ENCODE measurements at places on chromosomes 3 and 15. TPM values are rescaled to one million over a fixed set of nuclear protein-coding genes. Genes with fewer than 3 reads are reported as not detected.
A peak's percentile ranks its signal among the peaks of the same experiment; 100 is the strongest.

GRCh38 chr15:50883903-50884302 lies 24.6 kb upstream of the AP4E1 start:
- no peaks in the 10 kb centered on the region for H3K36me3 ChIP-seq
- peak overlapping the region; percentile 64 for H3K27ac ChIP-seq
- peaks cover 68% of the 10 kb centered on the region for H3K4me1 ChIP-seq
- no peak overlapping the region for H3K4me3 ChIP-seq
- peak; percentile 54 for DNase-seq

DNA sequence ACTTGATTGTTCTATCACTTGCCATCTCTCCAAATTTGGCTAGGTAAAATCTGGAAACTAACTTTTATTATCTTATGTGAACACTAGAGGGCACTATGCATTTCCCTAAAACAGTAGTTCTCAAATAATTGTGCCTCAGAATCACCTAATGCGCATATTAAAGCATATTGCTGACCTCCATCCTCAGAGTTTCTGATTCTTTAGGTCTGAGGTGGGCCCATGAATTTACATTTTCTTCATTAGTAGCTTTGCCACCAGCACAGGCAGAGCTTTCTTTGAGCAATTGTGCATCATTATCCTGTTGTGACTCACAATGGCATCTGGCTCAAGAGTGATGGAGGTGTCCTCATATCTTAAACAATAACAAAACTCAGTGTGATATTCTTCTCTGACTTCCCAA lies 17.5 kb upstream of the BCHE start:
- no peaks in the 10 kb centered on the region for H3K36me3 ChIP-seq
- H3K27me3 ChIP-seq: no peaks in the 10 kb centered on the region
- H3K4me3 ChIP-seq: no peak overlapping the region
- H3K4me1 ChIP-seq: no peaks in the 10 kb centered on the region
- no peak overlapping the region for H3K27ac ChIP-seq

GRCh38 chr3:152622811-152623167 lies 212.1 kb upstream of the P2RY1 start:
- no peaks in the 10 kb centered on the region for H3K4me1 ChIP-seq
- no peak overlapping the region for H3K27ac ChIP-seq
- H3K36me3 ChIP-seq: no peaks in the 10 kb centered on the region
- no peak for DNase-seq
- H3K4me3 ChIP-seq: no peak overlapping the region

- no peak for DNase-seq
- no peak overlapping the region for H3K4me3 ChIP-seq
- no peaks in the 10 kb centered on the region for H3K36me3 ChIP-seq
- H3K27ac ChIP-seq: no peak overlapping the region
- H3K4me1 ChIP-seq: peaks cover 6% of the 10 kb centered on the region
- peaks cover 12% of the 10 kb centered on the region for H3K27me3 ChIP-seq
These were observed 17.4 kb upstream of the MINDY4B start for GRCh38 chr3:150922611-150923010.

GRCh38 chr3:38109580-38110313 lies 27.2 kb downstream of the ACAA1 start:
- DNase-seq: no peak
- no peaks in the 10 kb centered on the region for H3K4me1 ChIP-seq
- H3K27ac ChIP-seq: no peak overlapping the region
- no peaks in the 10 kb centered on the region for H3K27me3 ChIP-seq

GRCh38 chr3:143850877-143851276 lies 2.6 kb upstream of the SLC9A9 start:
- peaks cover 2% of the 10 kb centered on the region for H3K27me3 ChIP-seq
- no peak overlapping the region for H3K27ac ChIP-seq
- no peaks in the 10 kb centered on the region for H3K36me3 ChIP-seq
- no peak overlapping the region for H3K4me3 ChIP-seq

DNA sequence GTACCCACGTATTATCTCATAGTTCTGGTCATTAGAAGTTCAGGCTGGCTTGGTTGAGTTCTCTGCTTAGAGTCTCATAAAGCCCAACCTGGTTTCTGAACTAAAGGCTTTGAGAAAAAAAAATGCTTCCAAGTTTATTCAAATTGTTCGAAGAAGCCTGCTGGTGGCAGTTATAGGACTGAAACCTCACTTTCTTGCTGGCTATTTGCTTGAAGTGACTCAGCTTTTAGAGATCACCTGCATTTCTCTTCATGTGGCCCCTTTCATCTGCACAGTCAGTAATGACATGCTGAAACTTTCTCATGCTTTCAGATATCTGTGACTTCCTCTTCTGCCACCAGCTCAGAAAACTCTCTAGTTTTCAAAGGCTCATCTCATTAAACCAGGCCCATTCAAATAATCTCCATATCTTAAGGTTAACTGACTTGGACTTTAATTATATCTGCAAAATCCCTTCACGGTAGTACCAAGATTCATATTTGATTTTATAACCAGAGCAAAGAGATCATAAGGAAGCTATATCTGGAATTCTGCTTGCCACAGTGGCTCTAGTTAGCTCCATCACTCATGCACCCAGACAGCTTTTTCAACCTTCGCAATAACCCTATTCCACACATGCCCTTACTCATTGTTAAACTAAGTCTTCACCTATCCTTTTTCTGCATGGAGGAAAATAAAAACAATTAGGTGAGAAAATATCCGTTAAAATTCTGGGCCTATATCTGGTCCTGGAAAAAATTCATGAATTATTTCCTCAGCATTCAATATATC lies 433.8 kb upstream of the CBLB start:
- H3K27me3 ChIP-seq: no peaks in the 10 kb centered on the region
- H3K4me3 ChIP-seq: no peak overlapping the region
- peaks cover 1% of the 10 kb centered on the region for H3K36me3 ChIP-seq
- H3K4me1 ChIP-seq: peaks cover 41% of the 10 kb centered on the region
- H3K27ac ChIP-seq: peak overlapping the region; percentile 68

DNA sequence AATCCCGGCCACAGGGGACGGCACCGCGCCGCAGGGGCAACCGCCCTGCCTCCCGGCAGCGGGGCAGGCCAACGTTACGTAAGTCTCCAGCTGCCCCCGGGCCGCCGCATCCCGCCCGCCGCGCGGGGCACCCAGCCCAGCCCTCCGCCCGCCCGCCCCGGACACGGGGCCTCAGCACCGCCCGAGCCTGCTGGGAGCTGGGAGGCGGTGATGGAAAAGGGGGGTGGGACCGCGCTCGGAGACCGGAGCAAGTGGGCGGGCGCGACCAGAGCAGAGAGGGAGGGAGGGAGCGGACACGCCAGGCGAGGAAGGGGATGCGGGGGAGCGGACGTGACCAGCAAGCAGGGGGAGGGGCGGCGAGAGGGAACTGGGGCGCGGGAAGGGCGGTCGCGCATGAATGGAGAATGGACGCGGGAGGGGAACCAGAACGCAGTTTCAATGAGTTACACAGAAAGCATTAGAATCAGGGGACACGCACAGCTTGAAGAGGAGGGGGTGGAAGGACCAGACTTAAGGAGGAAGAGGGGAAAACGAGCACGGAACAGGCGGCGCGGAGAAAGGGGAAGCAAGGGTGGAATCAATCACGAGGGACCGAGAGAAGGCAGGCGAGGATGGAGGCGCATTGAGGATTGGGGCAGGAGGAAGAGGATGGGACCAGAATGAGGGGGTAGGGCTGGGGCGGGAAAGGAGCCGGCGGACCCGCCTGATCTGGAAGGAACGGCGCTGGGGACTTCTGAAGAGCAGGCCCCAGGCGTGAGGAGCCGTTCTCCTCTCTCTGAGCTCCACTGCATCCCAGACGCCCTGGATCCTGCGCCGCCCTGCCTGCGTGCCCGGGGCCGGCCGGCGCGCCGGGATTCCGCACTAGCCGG lies 559 bp downstream of the PKM start:
- H3K4me1 ChIP-seq: peaks cover 32% of the 10 kb centered on the region
- H3K36me3 ChIP-seq: peaks cover 45% of the 10 kb centered on the region
- H3K27me3 ChIP-seq: no peaks in the 10 kb centered on the region
- peak overlapping the region; percentile 100 for H3K27ac ChIP-seq

GRCh38 chr3:36823806-36824205 lies 59.5 kb upstream of the DCLK3 start:
- H3K36me3 ChIP-seq: peaks cover 4% of the 10 kb centered on the region
- DNase-seq: no peak
- no peak overlapping the region for H3K4me3 ChIP-seq
- H3K27ac ChIP-seq: no peak overlapping the region
- no peaks in the 10 kb centered on the region for H3K4me1 ChIP-seq
- H3K27me3 ChIP-seq: no peaks in the 10 kb centered on the region

DNA sequence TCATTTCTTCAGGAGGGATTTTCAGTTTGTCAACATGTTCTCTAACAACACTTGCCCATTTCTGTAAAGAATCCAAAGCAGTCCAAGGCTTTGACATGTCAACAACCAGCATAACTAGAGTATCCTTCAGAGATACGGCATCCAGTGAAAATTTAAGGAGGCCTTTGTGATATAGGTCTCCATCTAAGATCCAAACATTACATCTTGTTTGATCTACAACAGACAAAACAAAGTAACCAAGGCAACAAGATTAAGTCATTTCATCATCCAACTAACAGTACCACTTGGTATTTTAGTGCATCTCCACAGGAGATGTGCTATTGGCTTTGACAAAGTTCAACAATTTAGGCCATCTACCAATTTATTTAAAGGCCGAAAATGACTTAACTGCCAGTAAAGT lies 25.8 kb downstream of the DYNC1LI1 start:
- no peak for DNase-seq
- H3K4me3 ChIP-seq: no peak overlapping the region

DNA sequence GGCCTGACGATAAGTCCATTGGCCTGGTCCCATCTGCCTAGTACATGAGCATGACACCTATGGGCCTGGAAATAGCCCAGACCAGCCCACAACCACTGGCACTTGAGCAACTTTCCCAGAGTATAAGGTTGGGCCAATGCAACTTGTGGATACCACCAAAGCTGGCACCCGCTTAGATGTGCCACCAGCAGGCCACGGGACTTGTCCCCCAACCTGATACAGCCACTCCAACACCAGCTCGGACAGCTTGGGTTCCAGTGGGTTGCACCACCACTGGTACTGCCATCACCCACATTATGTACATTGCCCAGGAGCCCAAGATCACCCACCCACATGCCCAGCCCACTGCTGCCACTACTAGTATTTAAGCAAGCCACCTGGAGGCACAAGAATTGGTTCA lies 381.2 kb downstream of the GBE1 start:
- no peaks in the 10 kb centered on the region for H3K27me3 ChIP-seq
- H3K27ac ChIP-seq: no peak overlapping the region
- no peaks in the 10 kb centered on the region for H3K36me3 ChIP-seq
- no peak overlapping the region for H3K4me3 ChIP-seq

DNA sequence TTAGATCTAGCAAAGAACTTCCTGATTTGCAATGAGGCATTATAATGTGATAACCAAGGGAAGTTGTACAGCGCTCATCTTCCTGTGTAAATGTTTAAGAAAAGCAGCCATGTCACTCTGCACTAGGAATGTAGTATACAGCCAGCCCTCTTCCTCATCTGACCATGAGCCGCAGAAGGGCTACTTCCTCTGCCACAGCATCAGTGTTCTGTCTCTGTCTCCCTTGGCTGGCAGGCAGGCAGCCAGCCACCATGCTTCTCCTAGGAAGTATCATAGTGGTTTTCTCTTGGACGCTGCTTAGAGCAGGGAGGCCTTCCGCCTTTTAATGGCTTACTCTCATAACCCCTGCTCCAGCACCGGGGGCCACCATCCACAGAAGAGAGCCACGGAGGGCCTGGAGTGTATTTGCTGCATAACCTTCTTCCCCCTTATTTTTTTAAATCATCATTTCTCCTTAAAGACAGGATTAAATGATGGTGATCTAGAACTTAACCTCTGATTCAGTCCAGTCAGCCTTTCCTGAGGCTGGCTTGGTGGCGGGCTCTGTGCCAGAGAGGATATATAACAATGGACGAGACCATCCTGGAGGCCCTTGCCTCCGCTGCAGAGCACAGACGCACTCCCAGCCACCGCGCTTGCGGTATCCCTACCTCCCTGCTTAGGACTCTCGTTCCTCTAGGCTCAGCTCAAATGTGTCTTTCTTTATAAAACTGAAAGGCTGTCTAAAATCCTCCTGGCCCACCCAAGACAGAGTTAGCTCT lies 57.3 kb upstream of the PLXNA1 start:
- H3K27me3 ChIP-seq: no peaks in the 10 kb centered on the region
- H3K27ac ChIP-seq: no peak overlapping the region
- DNase-seq: no peak
- no peak overlapping the region for H3K4me3 ChIP-seq
- H3K4me1 ChIP-seq: no peaks in the 10 kb centered on the region

GRCh38 chr3:64716110-64716710 lies 28.4 kb upstream of the ADAMTS9 start:
- H3K4me1 ChIP-seq: no peaks in the 10 kb centered on the region
- no peak for DNase-seq
- H3K36me3 ChIP-seq: no peaks in the 10 kb centered on the region
- no peak overlapping the region for H3K4me3 ChIP-seq
- H3K27ac ChIP-seq: no peak overlapping the region
- H3K27me3 ChIP-seq: no peaks in the 10 kb centered on the region

DNA sequence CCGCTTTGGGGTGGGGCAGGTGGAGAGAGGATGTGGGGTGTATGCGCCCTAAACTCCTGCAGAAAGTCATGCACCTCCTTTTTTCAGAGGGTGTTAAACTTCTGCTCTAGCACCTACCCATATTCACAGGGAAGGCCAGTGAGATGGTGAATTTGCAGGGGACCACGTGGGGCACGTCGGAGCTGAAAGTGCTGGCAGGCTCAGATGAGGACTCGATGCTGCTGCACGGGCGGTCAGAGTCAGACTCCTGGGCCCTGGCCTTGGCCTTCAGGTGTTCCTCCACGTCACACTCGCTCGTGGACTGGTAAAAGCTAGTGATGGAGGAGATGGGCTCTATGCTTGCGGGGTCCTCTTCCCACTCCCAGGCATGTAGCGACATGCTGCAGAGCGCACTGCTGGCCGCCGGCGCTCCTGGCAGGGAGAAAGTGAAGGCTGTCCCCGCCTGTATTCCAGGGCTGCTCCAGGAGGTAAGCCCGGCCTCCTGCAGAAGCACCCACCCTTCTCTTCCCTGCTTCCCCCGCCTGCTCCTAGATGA lies 883 bp downstream of the CFAP92 start:
- H3K27ac ChIP-seq: no peak overlapping the region
- DNase-seq: no peak
- H3K36me3 ChIP-seq: no peaks in the 10 kb centered on the region
- peak overlapping the region; percentile 63 for H3K4me3 ChIP-seq
- H3K4me1 ChIP-seq: peaks cover 27% of the 10 kb centered on the region
- H3K27me3 ChIP-seq: no peaks in the 10 kb centered on the region

DNA sequence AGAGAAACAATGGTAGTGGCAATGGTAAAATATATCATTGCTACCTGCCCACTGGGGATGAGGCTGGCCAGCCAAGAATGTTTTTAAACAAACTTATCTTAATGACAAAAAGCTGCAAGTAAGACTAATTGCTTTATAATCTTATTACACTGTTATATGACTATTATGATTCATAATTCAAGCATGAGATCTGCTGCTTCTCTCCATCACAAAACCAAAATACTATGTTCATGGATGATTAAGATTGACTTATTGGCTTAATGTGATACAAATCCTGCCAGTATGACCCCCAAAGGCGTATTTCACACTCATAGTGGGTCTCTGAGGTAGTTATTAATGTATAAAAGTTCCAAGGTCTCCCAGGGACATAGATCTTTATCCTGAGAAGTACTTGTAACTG lies 52.6 kb downstream of the FBN1 start:
- no peak overlapping the region for H3K4me3 ChIP-seq
- DNase-seq: no peak
- H3K27ac ChIP-seq: no peak overlapping the region
- no peaks in the 10 kb centered on the region for H3K27me3 ChIP-seq

- H3K4me1 ChIP-seq: peaks cover 9% of the 10 kb centered on the region
- no peaks in the 10 kb centered on the region for H3K36me3 ChIP-seq
- H3K27ac ChIP-seq: no peak overlapping the region
- DNase-seq: no peak
These were observed 82.8 kb downstream of the SEMA5B start for GRCh38 chr3:122944671-122945161.

Gene HEG1
- 25.8 TPM for total RNA-seq

Gene MINDY4B
- not detected for total RNA-seq

Gene ZNF80
- 2.3 TPM for total RNA-seq

Gene NXPE3
- 20.9 TPM for total RNA-seq

Gene ARGFX
- total RNA-seq: not detected

Gene PHLDB2
- 2.4 TPM for total RNA-seq

Gene MESP1
- total RNA-seq: 5.3 TPM

Data from activated CD8-positive, alpha-beta T cell treated with anti-CD3 and anti-CD28 coated beads for 36 hours (primary cell).